Activated CD4-positive, alpha-beta T cell treated with anti-CD3 and anti-CD28 coated beads, Interleukin-2, amount 10 ng/mL, durations not matched to agents 7 days and 5 days (primary cell): ENCODE measurements at places on chromosomes 4 and X. TPM values are rescaled to one million over a fixed set of nuclear protein-coding genes. Genes with fewer than 3 reads are reported as not detected.

The PPARGC1A gene
- total RNA-seq: not detected

The BOD1L1 gene
- total RNA-seq: 43.1 TPM

The ZDHHC9 gene
- total RNA-seq: 4.2 TPM

The REPS2 gene
- not detected for total RNA-seq

DNA sequence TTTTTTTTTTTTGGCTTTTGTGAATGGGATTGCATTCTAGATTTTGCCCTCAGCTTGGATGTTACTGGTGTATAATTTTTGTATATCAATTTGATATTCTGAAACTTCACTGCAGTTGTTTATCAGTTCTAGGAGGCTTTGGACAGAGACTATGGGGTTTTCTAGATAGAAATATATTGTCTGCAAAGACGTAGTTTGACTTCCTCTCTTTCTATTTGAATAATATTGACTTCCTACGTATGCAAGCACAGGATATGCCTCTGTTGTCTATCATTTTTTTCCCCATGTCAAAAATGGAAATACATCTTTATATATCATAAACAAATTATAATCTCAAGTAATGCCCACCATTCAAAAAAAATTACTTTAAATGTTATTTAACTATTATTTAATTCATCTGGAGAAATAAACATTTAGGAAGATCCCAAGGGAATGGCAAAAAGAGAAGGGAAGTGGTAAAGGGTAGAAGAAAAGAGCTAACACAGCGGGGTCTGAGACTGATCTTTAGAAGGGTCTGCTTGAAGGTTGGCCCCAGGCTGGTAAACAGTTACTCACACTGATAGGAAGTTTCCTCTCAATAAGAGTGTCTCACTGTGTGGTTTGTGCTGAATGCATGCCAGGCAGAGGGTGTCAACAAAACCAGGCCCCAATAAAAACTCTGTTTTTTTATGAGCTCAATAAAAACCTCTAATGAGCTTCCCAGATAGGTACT is 35.7 kb downstream of the ZNF518B start:
- H3K4me1 ChIP-seq: peaks cover 20% of the 10 kb centered on the region
- no peak for DNase-seq
- H3K4me3 ChIP-seq: no peak overlapping the region
- H3K36me3 ChIP-seq: no peaks in the 10 kb centered on the region

DNA sequence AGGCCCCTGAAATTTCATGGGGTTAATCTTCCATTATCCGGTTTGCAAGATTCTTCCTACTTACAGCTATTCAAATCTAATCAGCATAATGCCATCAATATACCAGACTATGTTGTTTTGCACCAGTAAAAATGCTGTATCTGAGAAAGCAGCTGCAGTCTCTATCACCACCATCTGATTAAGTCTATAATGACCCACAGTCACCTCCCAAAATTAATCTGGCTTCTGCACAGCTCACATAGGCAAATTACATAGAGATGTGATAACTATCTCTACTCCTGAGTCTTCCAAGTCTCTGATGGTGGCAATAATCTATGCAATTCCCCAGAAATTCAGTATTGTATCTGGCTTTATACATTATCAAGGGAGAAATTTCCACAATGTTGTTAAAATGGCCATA is 113.2 kb downstream of the STPG2 start:
- H3K36me3 ChIP-seq: no peaks in the 10 kb centered on the region
- DNase-seq: no peak
- H3K27me3 ChIP-seq: no peaks in the 10 kb centered on the region
- no peaks in the 10 kb centered on the region for H3K4me1 ChIP-seq
- no peak overlapping the region for H3K4me3 ChIP-seq
